NCI-H1694 (cell line): ENCODE measurements at places on chromosomes 3 and 15.
A peak's percentile ranks its signal among the peaks of the same experiment; 100 is the strongest.

GRCh38 chr3:181446741-181447140 lies 265.0 kb upstream of the SOX2 start:
- DNase-seq: no peak

DNA sequence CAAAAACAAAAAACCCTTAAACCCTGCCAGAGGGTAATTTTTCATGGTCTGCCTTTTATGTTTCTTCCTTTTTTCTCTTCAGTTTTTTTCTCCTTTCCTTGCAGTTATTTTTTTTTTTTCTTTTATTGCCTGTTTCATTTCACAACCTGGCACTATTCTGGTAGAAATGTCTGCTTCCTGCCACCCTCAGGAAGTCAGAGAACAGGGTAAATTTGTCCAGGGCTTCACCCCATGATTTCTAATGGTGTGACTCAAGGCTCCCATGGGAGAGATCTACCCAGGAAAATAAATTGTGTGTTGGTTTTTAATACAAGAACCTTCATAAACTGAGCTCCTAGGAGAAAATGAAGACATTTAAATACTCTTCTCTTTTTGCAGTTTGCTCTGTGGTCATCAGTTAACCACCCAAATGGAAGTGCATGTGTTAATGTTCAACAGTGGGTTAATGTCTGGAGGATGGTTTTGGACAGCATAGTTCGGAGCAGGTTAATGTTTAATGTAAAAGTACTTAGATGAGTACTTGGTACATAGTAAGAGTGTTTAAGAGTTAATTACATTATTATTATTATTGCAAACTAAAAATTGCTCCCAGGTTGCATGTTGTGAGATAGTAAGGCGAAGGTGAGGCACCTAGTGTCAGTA lies 45.9 kb downstream of the CGNL1 start:
- DNase-seq: no peak

DNA sequence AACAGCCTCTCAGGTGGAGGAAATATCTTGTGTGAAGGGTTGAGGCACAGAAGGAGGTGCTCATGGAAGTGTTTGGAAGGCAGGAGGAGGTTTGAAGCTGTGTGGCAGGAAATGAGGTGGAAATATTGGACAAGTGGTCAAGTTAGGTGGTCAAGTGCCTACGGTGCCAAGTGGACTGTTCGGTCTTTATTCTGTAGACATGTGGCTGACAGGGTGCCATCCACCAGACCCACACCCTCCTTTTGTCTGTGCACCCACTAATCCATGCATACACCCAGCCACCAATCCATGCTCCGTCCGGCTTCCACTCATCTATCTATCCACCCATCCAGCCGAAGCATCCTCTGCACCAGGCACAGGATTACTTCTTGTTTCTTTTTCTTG lies 2.2 kb downstream of the SLC6A20 start:
- DNase-seq: no peak

DNA sequence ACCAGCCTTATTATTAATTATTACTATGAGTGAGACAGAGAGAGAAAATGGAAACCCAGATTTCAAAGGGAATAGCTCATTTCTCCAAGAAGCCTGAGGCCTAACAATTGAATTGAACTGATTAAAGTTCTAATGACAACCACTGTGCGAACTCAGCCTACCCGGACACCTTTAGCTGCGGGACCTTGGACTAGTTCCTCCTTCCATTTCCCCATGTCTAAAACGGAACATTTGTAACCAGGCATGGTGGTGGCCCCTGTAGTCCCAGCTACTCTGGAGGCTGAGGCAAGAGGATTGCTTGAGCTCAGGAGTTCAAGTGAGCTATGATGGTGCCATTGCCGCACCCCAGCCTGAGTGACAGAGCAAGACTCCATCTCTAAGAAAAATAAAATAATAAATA lies 16.4 kb upstream of the RTP2 start:
- DNase-seq: no peak

GRCh38 chr3:18237251-18238005 lies 187.7 kb downstream of the SATB1 start:
- DNase-seq: no peak

DNA sequence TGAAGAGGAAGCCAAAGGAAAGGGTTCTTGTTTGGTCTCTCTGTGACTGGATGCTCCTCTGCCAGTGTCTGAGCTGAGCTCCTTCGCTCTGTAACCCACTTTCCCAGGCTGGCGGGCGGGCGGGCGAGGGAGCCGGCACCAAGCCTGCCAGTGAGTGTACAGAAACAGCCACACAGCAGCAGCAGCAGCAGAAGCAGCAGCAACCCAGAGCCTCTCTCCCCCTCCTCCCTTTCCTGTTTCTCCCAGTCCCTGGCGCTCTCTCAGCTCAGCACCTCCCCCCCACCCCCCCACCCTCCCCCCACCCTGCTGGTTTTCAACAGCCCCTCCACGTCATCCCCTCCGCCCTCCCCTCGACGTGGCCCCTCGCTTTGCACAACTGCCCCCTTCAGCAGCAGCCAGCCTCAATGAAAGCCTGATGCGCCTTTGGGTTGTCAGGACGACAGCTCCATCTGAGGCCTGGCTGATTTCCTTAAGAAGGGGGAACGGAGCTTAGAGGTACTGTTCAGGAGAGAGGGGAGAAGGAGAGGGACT lies at the start of gene LSAMP:
Gene LSAMP (minus strand): TSS at position 177 of the 531 bp plus-strand sequence.
- peak; percentile 48 for DNase-seq

- no peak for DNase-seq
Observed at GRCh38 chr15:78881681-78882080, 9.0 kb downstream of the MORF4L1 start.

DNA sequence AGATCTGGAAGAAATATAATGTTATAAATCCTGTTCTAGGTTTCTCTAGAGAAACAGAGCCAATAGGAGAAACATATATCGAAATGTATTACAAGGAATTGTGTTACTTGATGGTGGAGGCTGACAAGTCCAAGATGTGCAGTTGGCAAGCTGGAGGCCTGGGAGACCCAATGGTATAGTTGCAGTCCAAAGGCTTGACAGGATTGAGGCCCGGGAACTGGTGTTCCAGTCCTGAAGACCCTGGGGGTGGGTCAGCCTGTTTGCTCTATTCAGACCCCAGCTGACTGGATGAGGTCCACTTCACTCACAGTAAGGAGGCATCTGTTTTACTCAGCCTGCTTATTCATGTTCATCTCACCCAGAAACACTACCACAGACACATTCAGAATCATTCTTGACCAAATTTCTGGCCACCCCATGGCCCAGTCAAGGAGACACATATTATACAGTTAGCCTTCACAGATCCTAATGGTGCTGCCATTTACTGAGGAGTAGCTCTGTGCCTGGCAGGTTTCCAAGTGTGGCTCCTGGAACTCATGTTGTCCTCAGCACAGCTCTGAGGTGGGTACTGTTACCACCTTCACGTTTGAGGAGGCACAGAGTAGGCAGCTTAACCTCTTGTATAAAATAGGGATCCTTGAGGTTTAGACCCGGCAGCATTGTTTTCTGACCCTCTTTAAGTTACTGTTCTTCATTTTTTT lies 3.7 kb downstream of the TRAK1 start:
- DNase-seq: no peak

DNA sequence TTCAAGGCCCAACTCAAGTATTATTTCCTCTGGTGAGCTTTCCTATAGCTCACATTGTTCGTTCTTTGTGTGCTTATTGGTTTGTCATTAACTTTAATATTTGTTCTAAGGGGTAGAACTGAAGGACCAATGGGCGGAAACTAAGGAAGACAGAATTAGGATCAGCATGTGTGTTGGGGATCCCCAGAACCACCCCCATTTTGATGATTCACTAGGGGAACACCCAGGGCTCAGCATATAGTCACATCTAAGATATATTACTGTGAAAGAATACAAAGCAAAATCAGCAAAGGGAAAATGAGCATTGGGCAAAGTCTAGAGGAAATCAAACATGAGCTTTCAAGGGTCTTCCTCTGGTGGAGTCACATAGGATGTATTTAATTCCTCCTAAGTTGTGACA lies 76.9 kb downstream of the TIMP4 start:
- no peak for DNase-seq
